ENCODE measurements at places on chromosomes 2 and 18. TPM values are rescaled to one million over a fixed set of nuclear protein-coding genes. Genes with fewer than 3 reads are reported as not detected.

- no peak overlapping the region for H3K27ac ChIP-seq
- H3K36me3 ChIP-seq, result peaks cover 5% of the 10 kb centered on the region
- DNase-seq, result no peak
- no peaks in the 10 kb centered on the region for H3K27me3 ChIP-seq
- peaks cover 3% of the 10 kb centered on the region for H3K4me1 ChIP-seq
- H3K4me3 ChIP-seq, result no peak overlapping the region
These were observed 58.3 kb upstream of the RAPGEF4 start for GRCh38 chr2:172677363-172677762.

DNA sequence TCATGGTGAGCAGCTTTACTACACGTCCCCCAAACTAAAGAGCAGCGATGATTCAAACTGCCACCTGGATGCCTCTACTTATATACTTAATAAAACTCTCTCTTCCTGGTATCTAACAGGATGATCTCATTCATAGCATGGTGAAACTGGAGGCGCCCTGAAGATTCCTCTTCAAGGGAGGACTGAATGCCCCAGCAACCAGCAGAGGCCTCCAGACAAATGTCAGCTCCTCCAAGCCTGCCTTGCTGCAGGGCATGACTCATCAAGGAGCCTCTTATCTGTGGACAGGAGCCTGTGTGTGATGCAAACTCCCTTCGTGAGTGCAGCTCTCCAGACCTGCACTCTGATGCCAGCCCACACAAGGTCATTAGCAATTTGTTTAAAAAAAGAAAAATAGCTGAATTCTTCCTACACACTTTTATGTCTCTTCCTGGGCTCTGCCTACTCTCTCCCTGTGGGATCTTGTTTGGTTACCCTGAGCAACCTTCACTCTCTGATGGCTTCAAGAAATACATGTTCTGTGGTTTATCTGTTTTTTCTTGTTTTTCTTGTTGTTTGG is 30.2 kb downstream of the LONRF2 start:
- H3K27me3 ChIP-seq, result peaks cover 24% of the 10 kb centered on the region
- peak; percentile 38 for DNase-seq
- no peak overlapping the region for H3K27ac ChIP-seq
- H3K36me3 ChIP-seq, result no peaks in the 10 kb centered on the region

GRCh38 chr2:25891672-25892071 is 13.4 kb upstream of the ASXL2 start:
- no peaks in the 10 kb centered on the region for H3K36me3 ChIP-seq
- H3K27me3 ChIP-seq, result peaks cover 5% of the 10 kb centered on the region
- no peak overlapping the region for H3K27ac ChIP-seq
- no peak overlapping the region for H3K4me3 ChIP-seq

DNA sequence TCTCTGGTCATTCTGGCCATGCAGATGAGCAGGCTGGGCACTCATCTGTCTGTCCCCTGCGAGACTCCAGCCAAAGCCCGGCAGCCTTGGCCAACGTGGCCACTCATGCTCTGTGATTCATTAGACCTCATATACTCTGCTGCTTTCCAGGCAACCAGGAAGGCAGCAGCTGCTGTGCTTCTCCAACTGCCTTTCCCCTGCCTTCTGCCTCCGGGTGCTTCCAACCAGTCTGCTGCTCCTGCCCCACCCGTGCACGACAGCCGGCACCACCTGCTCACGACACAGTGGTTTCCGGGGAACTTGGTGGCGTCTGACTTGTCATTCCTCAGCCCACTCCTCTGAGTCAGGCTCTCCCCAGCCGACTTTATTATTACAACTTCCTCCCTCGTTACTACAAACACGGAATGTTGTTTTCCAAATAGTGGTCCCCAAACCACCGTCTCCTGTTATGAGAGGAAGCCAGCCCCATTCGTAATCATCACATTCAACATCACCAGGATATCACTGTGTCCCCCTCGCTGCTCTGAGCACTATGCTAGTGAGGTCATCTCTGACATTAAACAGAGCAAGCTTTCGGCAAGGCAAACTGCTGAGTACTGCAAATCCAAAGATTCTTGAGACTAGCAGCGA is 392.4 kb downstream of the ALK start:
- H3K4me1 ChIP-seq, result peaks cover 4% of the 10 kb centered on the region
- no peak overlapping the region for H3K4me3 ChIP-seq
- H3K36me3 ChIP-seq, result no peaks in the 10 kb centered on the region
- no peak for DNase-seq
- peaks cover 4% of the 10 kb centered on the region for H3K27me3 ChIP-seq
- H3K27ac ChIP-seq, result no peak overlapping the region

GRCh38 chr2:179273461-179273962 is 8.9 kb upstream of the SESTD1 start:
- H3K36me3 ChIP-seq, result no peaks in the 10 kb centered on the region
- H3K4me3 ChIP-seq, result no peak overlapping the region
- H3K27ac ChIP-seq, result no peak overlapping the region
- no peak for DNase-seq

DNA sequence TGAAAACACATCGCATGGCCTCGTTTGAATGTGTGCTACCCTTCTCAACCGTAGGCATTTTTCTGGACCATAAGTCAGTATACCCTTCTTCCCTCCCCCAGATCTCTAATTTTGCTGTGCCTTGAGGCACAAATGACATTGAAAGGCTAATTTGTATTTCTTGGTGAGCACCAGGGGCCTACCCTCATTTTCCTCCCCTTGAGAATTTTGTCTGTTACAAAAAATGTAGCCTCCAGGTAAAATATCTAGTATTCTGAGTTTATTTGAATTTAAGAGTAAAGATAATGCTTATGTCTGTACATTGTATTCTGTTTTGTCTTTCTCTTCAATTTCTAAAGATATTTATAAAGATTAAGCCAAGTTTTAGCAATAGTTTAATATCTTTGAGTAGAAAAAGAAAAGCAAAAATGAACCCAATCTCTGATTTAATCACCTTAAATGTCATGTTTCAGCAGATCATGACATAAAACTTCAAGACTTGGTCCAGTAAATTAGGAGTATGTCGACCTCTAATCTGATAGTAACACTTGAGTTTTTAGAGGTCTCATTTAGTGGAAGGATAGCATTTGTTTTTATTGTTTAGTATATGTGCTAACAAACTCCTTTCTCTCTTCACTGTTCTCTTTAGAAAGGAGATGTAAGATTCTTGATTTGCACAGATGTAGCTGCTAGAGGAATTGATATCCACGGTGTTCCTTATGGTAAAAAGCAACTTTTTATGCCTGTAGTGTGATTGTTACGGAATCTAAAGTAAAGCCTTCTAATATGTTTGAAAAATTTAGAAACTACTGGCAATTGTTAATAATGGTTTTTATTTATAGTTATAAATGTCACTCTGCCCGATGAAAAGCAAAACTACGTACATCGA is 36.4 kb downstream of the DDX1 start:
- no peaks in the 10 kb centered on the region for H3K4me1 ChIP-seq
- no peak overlapping the region for H3K4me3 ChIP-seq
- peaks cover 63% of the 10 kb centered on the region for H3K36me3 ChIP-seq
- no peak for DNase-seq
- H3K27me3 ChIP-seq, result no peaks in the 10 kb centered on the region
- H3K27ac ChIP-seq, result no peak overlapping the region

DNA sequence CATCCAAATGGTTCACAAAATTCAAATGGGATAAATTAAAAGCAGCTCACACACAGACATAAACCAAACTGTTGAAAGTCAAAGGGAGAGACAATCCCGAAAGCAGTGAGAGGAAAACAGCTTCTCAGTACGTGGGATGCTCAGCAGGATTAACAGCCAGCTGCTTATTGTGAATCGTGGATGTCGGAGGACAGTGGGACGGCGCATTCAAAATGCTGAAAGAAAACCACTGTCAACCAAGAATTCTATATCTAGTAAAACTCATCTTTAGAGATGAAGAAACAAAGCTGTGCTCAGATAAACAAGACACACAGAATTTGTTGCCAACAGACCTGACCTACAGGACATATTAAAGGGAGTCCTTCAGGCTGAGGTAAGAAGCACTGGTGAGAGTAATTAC is 102.9 kb downstream of the NFATC1 start:
- H3K4me3 ChIP-seq, result no peak overlapping the region
- H3K36me3 ChIP-seq, result peaks cover 58% of the 10 kb centered on the region
- no peaks in the 10 kb centered on the region for H3K27me3 ChIP-seq
- H3K4me1 ChIP-seq, result peaks cover 1% of the 10 kb centered on the region
- no peak overlapping the region for H3K27ac ChIP-seq

GRCh38 chr2:205614965-205615364 is 67.3 kb upstream of the NRP2 start:
- peaks cover 24% of the 10 kb centered on the region for H3K4me1 ChIP-seq
- H3K27ac ChIP-seq, result no peak overlapping the region
- H3K36me3 ChIP-seq, result no peaks in the 10 kb centered on the region
- DNase-seq, result no peak
- peaks cover 6% of the 10 kb centered on the region for H3K27me3 ChIP-seq

- no peaks in the 10 kb centered on the region for H3K36me3 ChIP-seq
- no peak for DNase-seq
- H3K27ac ChIP-seq, result no peak overlapping the region
- H3K4me3 ChIP-seq, result no peak overlapping the region
- H3K4me1 ChIP-seq, result no peaks in the 10 kb centered on the region
These were observed 504.2 kb downstream of the TDRD15 start for GRCh38 chr2:21627938-21628337.

DNA sequence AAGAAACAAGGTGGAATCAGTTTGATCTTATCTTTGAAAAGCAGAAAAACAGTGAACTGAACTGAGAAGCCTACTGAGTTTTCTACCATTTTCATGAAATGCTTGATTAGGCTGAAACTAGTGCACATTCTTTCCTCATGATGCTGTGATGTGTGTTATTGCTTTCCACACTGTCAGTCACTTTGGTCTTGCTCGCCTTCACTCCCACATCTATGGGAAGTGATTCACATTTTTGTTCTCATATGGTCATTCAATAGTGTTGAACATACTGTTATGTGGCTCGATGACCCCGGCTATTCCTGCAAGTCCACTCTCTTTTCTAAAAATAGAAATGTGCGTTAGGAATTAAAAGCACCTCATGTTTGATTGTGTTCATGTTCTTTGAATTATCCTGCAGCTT is 129.7 kb downstream of the TGIF1 start:
- no peak overlapping the region for H3K27ac ChIP-seq
- H3K27me3 ChIP-seq, result no peaks in the 10 kb centered on the region
- no peak for DNase-seq

- H3K27ac ChIP-seq, result no peak overlapping the region
- H3K36me3 ChIP-seq, result no peaks in the 10 kb centered on the region
- no peak for DNase-seq
- H3K4me3 ChIP-seq, result no peak overlapping the region
- H3K27me3 ChIP-seq, result peaks cover 5% of the 10 kb centered on the region
These were observed 87.3 kb downstream of the ANTXR1 start for GRCh38 chr2:69100220-69100723.

DNA sequence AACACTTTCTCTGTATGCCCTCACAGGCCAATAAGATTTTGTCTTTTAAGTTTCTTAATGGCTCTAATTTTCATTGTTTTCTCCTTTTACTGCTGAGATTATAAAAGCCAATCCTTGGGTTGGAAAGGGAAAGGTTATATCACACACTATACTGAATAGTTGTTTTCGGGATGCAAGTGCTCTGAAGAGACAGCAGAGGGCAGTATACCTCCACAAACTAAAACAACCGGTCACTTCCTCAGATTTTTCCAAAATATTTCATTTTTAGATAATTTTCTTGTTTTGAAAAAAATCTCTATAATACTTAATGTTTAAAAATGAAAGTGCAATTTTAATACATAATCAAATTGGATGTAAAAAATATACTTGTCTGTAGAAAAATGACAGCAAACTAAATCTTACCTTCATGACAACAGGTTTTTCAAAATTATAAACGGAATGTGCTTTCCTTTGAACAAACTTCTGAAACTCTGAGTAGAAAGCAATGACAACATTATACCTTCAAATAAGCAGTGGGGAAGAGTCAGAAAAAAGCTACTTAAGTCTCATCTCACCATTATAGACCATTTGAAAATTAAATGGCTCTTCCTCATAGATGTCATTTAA is 82.7 kb downstream of the ORC4 start:
- no peaks in the 10 kb centered on the region for H3K27me3 ChIP-seq
- H3K27ac ChIP-seq, result no peak overlapping the region
- H3K4me1 ChIP-seq, result no peaks in the 10 kb centered on the region
- no peak for DNase-seq
- H3K36me3 ChIP-seq, result peaks cover 12% of the 10 kb centered on the region
- H3K4me3 ChIP-seq, result no peak overlapping the region

DNA sequence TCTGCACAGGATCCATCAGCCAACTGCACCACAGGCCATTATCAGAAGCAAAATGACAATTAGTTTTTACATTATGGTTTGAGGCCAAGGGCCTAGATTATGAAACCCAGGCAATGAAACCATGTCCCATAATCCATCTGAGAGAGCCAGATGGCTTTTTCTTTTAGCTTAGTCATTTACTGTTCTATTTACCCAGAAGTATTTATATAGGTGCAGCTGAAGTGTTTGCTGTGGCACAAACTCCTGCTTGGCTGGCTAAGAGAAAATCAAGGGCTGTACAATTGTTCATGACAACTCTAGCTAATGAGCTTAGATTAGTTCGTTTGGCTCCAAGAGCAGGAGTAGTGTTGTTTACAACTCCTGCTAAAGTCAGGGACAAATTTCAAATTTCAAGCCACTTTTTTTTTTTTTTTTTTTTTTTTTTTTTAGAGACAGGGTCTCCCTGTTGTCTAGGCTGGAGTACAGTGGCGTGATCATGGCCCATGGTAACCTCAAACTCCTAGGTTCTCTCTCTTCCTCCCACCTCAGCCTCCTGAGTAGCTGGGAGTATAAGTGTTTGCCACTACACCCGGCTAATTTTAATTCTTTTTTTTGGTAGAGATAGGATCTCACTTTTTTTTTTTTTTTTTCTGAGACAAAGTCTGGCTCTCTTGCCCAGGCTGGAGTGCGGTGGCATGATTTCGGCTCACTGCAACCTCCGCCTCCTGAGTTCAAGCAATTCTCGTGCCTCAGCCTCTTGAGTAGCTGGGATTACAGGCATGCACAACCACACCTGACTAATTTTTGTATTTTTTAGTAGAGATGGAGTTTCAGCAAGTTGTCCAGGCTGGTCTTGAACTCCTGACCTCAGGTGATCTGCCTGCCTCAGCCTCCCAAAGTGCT is 18.4 kb upstream of the REV1 start:
- no peaks in the 10 kb centered on the region for H3K36me3 ChIP-seq
- no peak overlapping the region for H3K27ac ChIP-seq
- peaks cover 4% of the 10 kb centered on the region for H3K4me1 ChIP-seq
- no peaks in the 10 kb centered on the region for H3K27me3 ChIP-seq
- no peak for DNase-seq

PLGLB2 gene
- total RNA-seq, result 3.5 TPM

KCNIP3 gene
- total RNA-seq, result not detected

All from activated CD4-positive, alpha-beta T cell treated with anti-CD3 and anti-CD28 coated beads, Interleukin-2, amount 10 ng/mL, durations not matched to agents 7 days and 5 days (primary cell).